ENCODE measurements at places on chromosomes 7 and 10.

DNA sequence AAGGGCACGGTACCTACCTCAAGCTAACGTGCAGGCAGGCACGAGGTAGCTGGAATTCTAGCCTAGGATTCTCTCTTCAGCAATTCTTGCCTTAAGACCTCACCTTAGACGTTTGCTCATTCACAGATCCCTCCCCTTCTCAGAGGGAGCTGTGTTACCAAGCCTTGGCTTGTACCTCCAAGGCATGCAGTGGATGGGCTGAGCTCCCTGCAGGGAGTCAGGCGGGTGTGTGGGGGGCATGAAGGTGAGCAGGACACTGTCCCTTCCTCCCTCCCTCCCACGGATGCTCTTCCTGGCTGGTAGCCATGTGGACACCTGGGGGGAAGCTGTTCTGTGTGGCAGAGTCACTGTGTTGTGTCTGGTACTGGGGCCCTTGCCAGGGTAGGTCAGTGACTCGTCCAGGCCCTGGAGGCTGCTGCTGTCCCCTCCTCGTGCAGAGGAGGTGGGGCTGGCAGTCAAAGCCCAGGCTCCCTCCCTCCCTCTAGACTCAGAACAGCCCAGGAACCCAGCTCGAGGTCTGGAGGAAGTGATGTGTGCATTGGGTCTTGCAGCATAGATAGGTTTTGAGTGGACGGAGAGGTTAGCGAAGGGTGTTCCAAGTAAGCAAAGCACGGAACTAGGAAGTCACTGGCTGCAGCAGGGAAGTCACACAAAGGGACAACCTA lies 222.2 kb upstream of the SH2B2 start:
- DNase-seq: peak; percentile 99

- DNase-seq: no peak
Measured at GRCh38 chr7:5797716-5798115, 16.3 kb upstream of the RNF216 start.

DNA sequence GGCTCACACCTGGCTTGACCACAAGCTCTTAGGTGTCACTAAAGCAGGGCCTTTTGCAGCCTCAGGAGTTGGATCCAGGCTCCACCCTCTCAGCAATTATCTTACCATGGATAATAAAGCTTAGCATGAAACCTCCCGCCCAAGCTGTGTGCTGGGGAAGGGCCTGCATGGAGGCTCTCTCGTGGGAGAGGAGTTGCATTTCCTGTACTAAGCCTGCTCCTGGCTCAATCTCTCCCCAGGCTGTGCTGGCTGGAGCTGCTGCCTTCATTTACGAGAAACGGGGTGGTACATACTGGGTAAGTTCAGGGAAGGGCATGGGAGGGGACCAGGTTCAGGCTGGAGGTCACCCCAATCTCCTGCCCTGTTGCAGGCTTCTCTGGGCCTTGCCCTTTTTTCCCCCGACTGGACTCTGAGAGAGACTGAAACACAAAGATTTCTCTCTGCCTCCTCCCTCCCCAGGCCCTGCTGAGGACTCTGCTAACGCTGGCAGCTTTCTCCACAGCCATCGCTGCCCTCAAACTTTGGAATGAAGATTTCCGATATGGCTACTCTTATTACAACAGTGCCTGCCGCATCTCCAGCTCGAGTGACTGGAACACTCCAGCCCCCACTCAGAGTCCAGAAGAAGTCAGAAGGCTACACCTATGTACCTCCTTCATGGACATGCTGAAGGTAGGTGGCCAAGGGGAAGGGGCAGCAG lies 2.7 kb downstream of the TMEM176A start:
- DNase-seq: no peak

- no peak for DNase-seq
Measured at GRCh38 chr10:75876710-75877109, 445.3 kb downstream of the LRMDA start.

GRCh38 chr10:7986851-7987250 lies 67.6 kb upstream of the GATA3 start:
- DNase-seq: no peak

- peak; percentile 40 for DNase-seq
Measured at GRCh38 chr7:16344927-16345326, 76.4 kb downstream of the CRPPA start.

- no peak for DNase-seq
Measured at GRCh38 chr10:79385804-79386531, 38.7 kb downstream of the PPIF start.

DNA sequence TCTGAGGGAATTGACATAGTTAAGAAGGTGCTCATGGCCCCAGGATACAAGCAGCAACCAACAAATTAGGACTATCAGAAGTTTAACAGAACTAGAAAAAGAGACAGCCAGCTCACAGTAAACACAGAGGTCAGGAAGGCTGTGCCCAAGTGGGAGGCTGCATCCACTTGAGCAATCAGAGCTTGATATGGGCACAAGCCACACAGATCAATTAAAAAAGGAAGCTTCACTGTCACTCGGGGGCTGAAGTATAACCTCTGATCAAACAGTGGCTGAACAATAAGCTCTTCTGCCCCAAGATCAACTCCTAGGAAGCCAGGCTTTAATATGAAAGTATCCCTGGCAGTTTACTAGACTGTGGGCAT lies 40.0 kb downstream of the ZNF438 start:
- DNase-seq: no peak

GRCh38 chr10:32445740-32446535 lies at the start of gene CCDC7:
TSS of gene CCDC7 (plus strand) at chr10:32446140. CDS start at chr10:32451643, 5,503 bp downstream.
- peak; percentile 93 for DNase-seq

DNA sequence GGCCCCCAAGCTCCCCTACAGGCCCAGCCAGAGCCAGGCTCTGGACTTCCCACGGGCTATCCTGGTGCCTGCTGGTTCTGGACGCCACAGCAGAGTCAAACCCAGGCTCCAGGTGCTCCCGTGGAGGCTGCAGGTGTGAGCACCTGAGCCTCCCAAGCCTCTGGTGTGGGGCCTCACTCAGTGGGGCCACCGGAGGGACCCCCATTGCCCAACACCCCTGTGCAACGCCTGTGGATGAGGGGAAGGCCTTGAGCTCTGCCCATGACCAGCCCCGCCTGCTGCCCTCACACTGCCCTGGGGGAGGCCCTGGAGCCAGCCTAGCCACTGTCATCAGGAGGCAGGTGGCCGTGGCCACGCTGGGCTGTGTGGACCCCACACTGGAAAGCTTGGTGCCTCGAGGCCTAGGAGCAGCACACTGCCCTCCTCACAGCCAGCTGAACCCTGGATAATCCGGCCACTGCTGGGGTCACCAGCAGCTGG lies 229.3 kb downstream of the MAD1L1 start:
- no peak for DNase-seq

DNA sequence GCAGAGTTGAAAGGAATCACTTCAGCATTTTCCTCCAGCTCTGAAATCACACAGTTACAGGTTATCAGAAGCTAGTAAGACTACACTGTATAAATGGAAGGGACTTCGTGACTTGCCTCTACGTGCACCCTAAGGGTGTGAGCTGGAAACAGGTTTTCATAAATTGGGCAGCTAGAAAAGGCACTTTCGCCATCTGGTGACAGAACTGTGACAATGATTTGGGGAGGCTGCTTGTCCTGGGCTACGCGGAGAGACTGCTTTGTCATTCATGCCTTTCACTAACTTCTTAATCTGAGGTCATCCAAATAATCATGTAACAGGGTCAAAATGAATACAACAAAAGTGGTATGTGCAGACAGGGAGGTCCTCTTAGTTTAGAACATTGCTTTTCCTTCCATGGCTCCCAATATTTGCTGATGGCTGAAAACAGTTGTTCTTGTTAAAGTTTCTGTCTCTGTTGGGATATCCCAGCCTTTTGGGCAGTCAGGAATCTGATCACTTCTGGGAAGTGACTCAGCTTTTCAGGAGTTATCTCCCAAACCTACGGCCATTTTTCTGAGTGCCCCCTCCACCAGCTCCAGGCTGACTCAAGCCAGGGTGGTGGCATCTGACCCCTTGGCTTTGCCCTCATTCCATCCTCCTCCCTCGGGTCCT lies 17.8 kb downstream of the VWC2 start:
- peak; percentile 61 for DNase-seq

- peak; percentile 27 for DNase-seq
Measured at GRCh38 chr7:69564454-69565417, 33.5 kb upstream of the AUTS2 start.

- no peak for DNase-seq
Measured at GRCh38 chr10:72697716-72698115, 5.8 kb downstream of the MCU start.
